Hindlimb muscle (tissue), 1 donor: ENCODE measurements at places on chromosomes 4 and X.

DNA sequence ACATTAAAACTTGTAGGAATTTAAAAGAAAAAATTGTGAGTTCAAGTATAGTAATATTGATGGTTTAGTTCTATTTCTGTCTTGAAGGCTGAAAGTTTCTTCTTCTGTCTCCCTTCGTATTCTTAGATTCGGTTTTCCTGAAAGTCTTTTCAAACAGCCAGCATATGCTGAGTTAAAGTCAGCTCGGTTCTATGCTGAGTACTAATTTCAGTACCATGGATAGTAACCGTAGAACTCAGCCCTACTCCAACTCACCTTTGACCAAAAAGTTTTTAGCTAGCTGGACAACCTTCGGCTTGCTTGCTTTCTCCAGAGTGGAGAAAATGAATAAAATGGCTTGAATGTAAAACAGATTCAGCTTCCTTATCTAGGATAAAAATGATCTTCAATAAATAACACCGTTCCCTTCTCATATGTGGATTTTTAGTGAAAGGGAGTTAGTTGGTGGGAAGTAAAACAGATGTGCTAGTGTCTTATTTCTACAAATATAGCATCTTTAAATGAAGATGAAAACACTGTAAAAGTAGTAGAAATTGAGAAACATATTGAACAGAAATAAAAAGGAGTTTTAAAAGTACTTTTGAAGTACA lies 5.2 kb downstream of the POU4F2 start:
- DNase-seq = no peak

- peak; percentile 35 for DNase-seq
Observed at GRCh38 chrX:48573690-48574269, 504 bp upstream of the RBM3 start.

DNA sequence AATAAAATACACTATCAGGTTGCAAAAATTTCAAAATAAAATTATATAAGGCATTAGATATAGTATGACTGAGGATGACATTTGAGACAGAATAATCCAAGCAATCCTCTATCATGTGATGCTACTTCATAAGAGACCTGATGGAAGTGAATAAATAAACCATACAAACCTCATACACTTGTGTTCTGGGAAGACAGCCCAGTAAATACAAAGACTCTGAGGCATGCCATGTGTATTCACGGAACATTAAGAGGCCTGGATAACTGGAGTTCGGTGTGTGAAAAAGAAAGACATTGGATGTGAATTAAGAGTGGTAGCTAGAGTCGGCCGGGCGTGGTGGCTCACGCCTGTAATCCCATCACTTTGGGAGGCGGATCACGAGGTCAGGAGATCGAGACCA lies 364.2 kb downstream of the ADAM29 start:
- DNase-seq = no peak

DNA sequence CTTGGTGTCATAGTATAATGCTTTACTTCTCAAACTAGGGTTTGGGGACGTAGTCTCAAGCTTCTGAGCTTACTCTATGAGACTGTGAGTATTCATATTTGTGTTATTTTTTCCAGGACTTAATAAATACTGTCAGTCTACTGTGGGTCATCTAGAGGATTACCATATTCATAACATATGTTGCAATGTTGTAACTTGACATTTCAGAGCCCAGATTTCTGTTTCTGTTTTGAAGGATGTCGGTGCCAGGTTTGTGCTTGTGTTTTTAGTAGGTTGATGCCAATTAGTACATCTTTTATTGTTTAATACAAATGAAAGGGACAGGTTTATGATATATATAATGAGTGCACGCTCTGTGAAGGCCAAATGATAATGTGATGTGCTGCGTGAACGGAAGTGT lies 69.6 kb downstream of the SPANXN4 start:
- DNase-seq = peak; percentile 1
